ENCODE measurements at places on chromosomes 4 and X.
A peak's percentile ranks its signal among the peaks of the same experiment; 100 is the strongest.

GRCh38 chr4:65798498-65799127 lies 128.3 kb upstream of the EPHA5 start:
- DNase-seq: no peak

DNA sequence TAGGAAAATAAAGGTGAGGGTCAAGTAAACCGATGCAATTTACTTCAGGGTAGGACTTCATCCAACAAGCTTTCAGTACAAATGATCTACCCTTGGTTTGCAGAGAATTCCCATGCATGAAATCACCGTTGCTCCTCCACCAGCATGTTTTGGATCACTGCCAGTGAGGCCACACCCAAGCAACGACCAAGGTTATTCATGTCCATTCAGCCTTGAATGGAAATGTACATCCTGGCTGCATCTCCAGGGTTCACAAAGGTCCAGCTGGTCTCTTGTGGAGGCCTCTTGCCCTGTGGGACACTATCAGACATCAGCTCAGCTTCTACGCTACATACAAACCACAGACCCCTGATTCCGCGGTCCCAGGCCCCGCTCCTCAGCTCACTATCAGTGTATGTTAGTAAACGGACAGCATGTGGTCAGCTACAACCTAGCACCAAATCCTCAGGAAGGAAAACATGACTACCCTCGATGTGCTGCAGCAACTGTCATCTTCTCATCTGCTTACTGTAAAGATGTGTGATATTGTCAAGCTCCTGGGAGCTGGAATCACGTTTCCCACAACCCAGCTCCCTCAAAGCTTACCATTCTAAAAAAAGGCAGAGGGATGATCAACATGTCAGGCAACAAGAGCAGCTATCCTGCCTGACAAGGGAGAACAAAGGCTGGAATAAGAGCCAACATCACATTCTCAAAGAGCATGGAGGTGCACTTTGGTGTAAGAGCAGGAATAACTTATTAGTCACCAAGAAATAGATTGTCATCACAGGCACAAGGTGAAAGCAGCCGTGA lies 4.9 kb downstream of the LYAR start:
- no peak for DNase-seq

DNA sequence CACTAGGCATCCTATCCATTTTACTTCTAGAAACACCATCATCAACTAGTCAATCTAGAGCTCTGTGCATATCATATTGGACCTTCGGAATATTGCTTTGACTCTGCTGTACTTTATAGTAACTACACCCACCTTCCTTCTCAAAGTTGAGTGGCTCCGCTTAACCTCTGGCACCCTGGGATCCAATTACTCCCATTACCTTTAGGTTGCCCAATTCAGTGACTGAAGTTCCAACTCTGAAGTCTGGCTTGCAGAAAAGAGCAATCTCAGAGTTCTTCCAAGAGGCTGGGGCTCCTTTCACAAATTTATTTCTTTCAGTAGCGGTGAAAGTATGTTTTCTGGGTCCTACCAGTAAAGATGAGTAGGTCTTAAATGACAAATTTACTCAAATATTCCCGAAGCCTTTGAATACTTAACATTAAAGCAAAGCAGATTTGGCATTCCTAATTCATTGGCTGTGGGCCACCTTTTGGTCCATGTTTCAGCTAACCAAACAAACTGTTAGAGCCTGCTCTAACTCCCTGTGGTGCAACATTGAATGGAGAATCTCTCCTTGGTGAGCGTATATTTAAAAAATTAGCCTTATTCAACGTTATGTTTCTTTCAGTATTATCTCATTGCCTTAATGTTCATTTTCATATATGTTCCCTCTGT lies 1215.8 kb downstream of the RAPGEF2 start:
- DNase-seq: no peak

GRCh38 chrX:43604753-43605152 lies 51.3 kb upstream of the MAOA start:
- no peak for DNase-seq

GRCh38 chr4:113141901-113142346 lies 92.5 kb downstream of the ANK2 start:
- DNase-seq: peak; percentile 93

DNA sequence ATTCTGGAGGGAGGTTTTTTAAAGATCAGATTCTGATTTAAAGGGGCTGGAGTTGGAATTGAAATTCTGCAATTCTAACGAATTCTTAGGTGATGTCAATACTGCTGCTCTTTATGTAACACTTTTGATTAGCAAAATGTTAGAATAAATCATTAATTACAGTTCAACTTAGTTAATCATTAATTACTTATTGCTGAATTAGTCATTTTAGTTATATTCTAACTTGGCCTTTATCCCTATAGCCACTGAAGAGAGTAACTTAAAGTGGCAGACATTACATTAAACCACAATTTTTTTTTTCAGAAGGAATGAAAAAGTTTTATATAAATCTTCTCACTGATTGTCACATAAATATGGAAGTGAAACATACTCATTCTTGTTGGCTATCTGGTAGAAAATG lies 206.6 kb upstream of the ITM2A start:
- DNase-seq: no peak

- DNase-seq: no peak
These were observed 1.3 kb upstream of the PCGF3 start for GRCh38 chr4:704198-704891.

- no peak for DNase-seq
These were observed 47.0 kb downstream of the NUDT9 start for GRCh38 chr4:87469390-87469789.

GRCh38 chrX:105725228-105725627 lies 97.1 kb upstream of the NRK start:
- no peak for DNase-seq

DNA sequence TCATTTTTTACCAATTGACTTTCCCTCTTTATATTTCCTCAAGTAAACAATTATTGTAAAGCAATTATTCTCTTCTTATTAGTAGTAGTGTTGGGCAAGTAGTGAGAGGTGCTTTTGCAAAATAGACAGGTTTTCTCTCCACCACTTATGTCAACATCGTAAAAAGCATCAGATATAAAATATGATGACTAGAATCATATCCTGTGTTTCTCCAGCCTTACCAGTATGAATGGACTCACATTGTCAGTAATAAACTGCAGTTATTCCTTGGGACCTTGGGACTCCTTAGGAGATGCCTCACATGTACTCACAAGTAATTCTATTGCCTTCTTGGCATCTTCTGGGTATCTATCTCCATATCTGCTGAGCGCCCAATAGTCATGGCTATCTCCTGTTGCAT lies 40.4 kb upstream of the BRS3 start:
- DNase-seq: no peak

- no peak for DNase-seq
These were observed 273.7 kb downstream of the HNRNPD start for GRCh38 chr4:82099928-82100579.

GRCh38 chrX:12979026-12979607 lies 4.2 kb downstream of the TMSB4X start:
- no peak for DNase-seq

GRCh38 chr4:173998471-173999144 lies 284.9 kb downstream of the FBXO8 start:
- DNase-seq: no peak

- DNase-seq: no peak
These were observed 3.3 kb downstream of the CXCL1 start for GRCh38 chr4:73872316-73873108.

GRCh38 chrX:46710425-46710824 lies 48.5 kb downstream of the SLC9A7 start:
- no peak for DNase-seq

DNA sequence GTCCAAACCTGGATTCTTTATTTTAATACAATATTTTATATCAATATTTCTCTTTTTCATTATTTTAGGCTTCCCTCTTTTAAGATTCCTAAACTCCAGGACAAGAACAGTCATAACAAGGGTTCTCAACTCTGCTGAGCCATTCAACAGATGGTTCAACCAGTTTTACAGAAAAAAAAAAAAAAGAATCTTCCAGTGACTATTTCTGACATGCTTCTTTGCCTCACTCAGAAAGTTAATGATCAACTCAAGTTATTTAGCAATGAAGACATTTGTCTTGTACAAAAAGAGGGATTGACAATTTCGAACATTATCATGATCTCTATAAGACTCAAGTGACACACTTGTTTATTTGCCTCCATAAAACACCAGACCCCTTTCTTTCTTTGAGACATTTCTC lies 282.6 kb upstream of the GRID2 start:
- DNase-seq: no peak

DNA sequence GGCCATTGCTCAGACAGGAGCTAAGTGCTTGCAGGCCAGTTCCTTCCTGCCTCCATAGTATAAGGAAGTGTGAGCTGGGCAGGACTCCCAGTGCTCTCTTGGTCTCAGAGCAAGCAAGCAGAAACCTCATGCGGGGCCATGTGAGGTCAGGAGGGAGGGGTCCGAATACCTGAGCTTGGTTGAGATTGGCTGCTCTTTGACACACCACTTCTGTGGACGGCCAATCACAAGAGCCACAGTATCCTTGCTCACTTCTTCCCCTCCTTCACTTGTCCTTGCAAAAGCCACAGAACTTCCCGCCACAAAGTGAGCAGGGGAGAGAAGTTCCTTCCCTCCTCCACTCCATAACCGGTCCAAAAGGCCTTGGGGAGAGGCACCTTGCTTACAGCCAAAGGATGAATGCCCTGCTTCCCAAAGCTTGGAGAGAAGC lies 56.7 kb downstream of the PRPS1 start:
- DNase-seq: no peak

DNA sequence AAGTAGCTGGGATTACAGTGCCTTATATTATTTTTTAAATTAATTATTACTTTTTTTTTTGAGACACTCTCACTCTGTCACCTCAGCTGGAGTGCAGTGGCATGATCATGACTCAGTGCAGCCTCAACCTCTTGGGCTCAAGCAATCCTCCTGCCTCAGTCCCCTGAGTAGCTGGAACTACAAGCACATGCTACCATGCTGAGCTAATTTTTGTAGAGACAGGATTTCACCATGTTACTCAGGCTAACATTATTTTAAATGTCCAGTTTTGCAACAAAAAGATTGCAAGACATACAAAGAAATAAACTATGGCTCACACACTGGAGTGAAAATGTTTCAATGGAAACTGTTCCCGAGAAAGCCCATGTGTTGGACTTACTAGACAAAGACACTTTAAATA lies 59.2 kb downstream of the MND1 start:
- no peak for DNase-seq

- DNase-seq: no peak
These were observed 225.2 kb upstream of the PGRMC2 start for GRCh38 chr4:128512767-128513322.

- DNase-seq: peak; percentile 29
These were observed 455 bp upstream of the ABCB7 start for GRCh38 chrX:75156531-75156945.

GRCh38 chr4:123052007-123052406 lies 129.6 kb upstream of the NUDT6 start:
- DNase-seq: no peak

GRCh38 chr4:17761062-17761461 lies 20.4 kb downstream of the FAM184B start:
- no peak for DNase-seq

DNA sequence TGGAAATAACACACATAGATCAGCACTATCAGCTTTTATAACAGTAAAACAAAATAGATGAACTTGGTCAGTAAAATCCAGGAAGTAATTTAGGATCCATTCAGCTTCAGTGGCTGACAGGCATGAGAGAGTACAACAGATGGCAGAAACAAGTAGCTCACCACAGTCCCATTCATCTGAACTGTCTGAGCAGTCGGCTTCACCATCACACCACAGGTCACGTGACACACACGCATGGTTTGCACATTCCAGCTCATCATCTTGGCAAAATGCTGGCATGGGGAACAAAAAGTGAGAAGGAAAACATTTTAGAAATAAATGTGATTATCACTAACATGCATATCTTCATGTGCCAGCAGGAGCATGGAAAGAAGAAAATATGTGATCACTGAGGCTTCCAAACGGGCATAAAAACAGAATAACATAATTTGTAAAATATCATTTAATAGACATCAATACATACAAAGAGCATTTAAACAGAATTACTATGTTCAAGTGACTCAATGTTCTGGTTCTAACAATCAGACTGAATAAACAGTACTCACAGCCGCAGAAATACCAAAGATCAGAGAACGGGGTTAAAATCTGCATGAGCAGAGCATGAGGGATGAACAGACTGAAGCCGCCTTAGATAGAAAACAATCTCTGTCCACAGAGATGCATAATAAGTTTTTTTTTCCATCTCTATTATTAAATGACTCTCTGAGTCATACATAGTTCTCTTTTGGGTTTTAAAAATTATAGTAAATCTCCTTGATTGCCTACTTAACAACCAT lies 158.1 kb downstream of the ATP10D start:
- no peak for DNase-seq

DNA sequence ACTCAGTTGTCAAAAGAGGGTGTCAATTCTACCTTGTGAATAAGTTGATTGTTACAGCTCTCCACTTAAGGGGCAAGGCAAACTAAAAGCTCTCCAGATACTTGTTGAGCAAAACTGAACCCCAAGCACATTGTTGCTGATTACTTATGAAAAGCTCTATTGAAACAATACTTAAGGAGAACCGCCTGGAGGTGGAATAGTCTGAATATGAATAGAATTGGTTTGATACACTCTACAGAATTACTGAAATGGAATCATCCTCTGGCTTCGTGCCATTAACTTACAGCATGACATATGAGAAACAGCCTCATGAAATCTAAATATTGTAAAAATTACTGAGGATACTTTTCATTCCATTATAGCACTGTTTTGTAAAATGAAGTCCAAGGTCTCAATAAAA lies 127.0 kb upstream of the SH3RF1 start:
- peak; percentile 94 for DNase-seq

DNA sequence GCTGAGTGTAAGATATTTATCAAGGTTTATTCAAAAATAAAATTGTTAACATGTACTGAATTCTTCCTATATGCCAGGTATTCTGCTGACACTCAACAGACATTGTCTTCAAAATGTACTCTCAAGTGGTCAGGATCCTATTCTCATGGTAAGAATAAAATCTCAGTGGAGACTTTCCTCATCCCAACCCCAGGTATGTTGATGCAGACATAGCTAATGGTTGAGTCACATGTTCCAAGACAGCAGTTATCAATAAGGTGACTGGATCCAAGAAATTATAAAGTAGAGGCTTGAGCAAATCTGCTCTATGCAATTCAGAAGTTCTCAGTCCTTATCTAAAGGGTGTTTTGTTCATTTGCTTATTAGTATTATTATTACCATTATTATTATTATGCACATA lies 115.2 kb upstream of the GABRA2 start:
- DNase-seq: no peak

GRCh38 chr4:80017125-80017854 lies 55.7 kb downstream of the ANTXR2 start:
- no peak for DNase-seq

DNA sequence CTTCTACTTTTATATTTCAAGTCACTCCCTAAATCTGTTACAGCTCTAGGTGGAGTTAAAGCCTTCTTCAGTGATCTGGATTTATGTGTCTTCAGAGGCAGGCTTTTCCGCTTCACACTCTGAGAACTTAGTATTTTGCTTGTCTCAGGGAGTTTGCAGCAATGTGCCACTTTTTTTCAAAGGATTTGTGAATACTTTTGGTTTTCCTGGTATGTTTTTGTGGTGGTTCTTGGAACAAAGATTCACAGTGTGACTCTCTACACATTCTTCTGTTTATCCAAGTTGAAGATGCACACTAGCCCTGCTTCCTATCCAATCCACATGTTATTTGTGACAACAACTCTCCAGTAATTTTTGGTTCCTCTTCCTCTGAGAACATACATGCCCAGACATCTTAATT lies 1253.7 kb downstream of the TECRL start:
- no peak for DNase-seq

All from NCI-H2029 treated with DMSO at 0.1 percent for 48 hours (cell line).